ENCODE measurements at places on chromosomes 5 and 9. TPM values are rescaled to one million over a fixed set of nuclear protein-coding genes. Genes with fewer than 3 reads are reported as not detected.

STING1 gene
- total RNA-seq = 141 TPM

DNA sequence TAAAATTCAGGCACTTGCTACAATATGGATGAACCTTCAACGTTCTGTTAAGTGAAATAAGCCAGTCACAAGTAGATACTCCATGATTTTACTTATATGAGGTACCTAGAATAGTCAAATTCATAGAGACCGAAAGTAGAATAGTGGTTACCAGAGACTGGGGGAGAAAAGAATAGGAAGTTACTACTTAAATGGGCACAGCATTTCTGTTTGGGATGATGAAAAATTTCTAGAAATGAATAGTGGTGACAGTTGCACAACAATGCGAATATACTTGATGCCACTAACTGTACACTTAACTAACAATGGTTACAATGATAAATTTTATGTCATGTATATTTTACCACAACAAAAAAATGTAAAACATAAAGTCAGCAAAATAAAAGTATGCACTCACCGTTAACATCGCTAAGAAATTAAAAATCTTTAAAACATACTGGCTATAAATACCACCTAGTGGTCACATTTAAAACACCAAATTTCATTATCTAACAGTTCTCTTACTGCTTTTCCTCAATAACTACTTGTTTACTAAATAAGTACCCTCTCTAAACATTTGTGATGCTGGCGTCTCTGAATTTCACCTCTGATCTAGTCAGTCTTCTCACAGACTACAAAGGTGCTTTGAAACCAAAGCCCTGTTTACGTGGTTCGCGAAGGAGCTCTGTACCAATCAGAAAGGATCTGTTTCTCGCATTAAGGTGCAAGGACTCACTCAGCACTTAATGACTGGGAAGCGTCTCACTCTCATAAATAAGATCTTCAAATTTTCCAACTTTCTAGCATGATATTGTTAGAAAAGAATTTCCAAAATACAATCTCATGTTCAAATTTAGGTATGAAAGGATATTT lies 22.7 kb downstream of the KIF3A start:
- DNase-seq = no peak

TMEM252 gene
- not detected for total RNA-seq

NUTM2G gene
- total RNA-seq = not detected

- no peak for DNase-seq
Observed at GRCh38 chr9:109317311-109317978, 3.4 kb downstream of the EPB41L4B start.

- peak; percentile 22 for DNase-seq
Observed at GRCh38 chr9:121220996-121221663, 19.5 kb upstream of the RAB14 start.

- DNase-seq = no peak
Observed at GRCh38 chr5:27810458-27810857, 772.1 kb upstream of the CDH9 start.

GRCh38 chr5:1961952-1962595 lies 79.3 kb upstream of the IRX4 start:
- no peak for DNase-seq
